CD4-positive, alpha-beta T cell treated with Interleukin-4 for 1 hour (primary cell): ENCODE measurements at places on chromosomes 5 and 9.

DNA sequence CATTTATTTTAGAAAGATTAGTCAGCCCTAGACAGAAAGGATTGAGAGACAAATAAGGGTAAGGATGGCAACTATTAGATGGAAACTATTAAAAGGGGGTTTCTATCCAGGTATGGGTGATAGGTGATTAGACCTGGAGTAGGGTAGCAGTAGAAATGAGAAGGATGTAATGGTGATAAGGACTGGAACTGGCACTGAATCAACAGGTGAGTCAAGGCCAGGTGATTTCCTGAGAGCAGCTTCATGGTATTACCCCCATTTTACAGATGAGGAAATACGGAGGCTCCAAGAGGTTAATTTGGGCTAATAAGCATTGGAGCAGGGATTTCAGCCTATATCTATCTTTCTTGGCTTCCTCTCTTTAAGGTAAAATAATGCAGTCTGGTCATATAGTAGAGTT is 55.7 kb downstream of the CAST start:
- no peak for DNase-seq

- DNase-seq: no peak
Measured at GRCh38 chr5:137431051-137431450, 68.1 kb downstream of the SPOCK1 start.

GRCh38 chr9:127531676-127532075 is 80.4 kb downstream of the LRSAM1 start:
- DNase-seq: no peak

- no peak for DNase-seq
Measured at GRCh38 chr5:117236941-117237340, 662.3 kb upstream of the SEMA6A start.

GRCh38 chr5:133825631-133826289 is 142.7 kb downstream of the C5orf15 start:
- peak; percentile 62 for DNase-seq

- DNase-seq: no peak
Measured at GRCh38 chr9:84935528-84936117, 266.1 kb downstream of the NTRK2 start.

DNA sequence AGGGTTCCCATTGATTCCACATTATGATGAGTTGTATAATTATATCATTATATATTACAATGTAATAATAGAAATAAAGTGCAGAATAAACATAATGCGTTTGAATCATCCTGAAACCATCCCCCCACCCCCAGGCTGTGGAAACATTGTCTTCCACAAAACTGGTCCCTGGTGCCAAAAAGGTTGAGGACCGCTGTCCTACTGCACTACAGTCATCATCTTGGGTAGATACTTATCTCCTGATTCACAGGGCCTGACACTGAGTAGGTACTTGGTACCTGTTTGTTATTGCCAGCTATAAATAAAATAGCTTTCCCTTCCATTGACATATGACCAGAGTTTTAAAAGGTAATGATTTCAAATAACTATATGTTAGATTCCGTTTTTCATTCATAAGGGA is 25.6 kb downstream of the ANP32B start:
- DNase-seq: no peak

DNA sequence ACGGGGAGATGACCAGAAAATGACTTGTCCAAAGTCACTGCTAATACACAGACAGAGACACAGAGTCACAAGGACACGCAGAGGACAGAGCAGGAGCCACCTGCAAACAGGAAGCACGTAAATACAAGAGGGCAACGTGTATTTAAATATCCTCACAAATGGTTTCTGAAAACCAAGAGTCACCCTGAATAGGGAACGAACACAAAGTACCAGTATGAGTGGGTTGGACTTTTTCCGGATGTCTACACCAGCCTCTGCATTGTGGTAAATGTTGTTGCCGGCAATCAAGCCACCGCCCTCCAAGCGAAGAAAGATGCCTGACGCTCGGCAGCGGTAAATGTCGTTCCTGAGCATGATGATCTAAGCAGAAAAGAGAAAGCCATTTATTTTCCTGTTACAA is 44.5 kb downstream of the FBXO10 start:
- DNase-seq: peak; percentile 75

DNA sequence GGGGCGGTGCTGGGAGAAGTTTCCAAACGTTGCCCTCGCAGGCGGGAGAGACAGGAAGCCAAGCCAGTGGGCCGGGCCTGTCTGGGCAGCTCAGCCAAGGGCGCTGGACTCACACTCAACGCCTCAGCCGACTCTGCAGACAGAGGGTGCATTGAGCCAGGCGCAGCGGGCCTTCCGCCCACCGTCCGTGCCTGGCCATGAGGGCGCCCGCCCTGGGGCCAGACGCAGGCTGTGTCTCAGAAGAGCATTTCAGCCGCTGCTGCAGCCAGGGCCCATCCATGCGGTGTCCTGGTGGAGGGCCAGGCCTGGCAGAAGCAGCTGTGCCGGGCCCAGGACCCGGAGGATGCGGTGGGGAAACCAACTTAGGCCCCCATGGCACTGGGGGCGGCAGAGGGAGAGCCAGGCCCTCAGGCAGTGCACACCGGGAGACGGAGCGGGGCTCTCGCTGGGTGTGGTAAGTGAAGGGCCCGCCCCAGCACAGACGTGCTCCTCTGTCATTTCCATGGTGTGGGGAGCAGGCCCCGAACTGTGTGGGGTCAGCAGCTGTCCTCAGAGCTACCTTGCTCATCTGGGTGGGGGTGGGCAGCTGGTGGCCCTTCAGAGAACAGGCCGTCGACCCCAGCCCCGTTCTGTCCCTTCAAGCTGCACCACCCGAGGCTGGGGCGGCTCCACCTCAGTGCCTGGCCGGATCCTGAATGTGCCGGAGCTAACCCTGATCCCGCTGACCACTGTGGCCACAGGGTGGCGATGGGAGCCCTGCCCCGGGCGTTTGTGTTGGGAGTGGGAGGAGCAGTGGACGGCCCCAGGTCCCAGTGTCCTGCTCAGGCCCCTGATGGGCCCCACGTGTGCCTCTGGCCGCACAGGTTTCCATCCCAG is 18.0 kb downstream of the DNLZ start:
- no peak for DNase-seq

DNA sequence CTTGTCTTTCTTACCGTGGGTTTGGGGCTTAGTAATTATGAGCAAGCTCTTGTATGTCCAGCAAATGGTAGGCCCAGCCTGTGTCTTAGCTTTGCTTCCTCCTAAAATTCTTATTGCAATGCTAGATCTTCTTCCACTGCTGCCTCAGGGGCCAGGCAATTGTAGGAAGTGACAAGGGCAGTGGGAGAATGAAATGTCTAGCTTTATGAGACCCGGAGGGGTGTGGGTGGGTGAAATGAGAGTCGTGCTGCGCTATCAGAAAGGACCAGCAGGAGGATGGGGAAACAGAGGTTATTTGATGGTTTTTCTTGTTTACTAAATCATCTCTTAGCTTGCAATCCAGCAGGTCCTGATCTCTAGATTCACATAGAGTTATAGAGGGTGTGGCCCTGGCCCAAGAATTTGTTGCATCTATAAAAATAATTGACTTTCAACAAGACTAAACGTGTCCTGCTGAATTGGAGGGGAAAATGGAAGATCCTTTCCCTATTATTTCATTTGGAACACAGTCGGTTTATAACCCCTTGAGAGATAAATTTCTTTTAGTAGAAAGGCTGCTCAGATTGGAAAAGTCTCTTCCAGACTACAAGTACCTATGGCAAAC is 43.7 kb downstream of the ZNF366 start:
- DNase-seq: no peak

DNA sequence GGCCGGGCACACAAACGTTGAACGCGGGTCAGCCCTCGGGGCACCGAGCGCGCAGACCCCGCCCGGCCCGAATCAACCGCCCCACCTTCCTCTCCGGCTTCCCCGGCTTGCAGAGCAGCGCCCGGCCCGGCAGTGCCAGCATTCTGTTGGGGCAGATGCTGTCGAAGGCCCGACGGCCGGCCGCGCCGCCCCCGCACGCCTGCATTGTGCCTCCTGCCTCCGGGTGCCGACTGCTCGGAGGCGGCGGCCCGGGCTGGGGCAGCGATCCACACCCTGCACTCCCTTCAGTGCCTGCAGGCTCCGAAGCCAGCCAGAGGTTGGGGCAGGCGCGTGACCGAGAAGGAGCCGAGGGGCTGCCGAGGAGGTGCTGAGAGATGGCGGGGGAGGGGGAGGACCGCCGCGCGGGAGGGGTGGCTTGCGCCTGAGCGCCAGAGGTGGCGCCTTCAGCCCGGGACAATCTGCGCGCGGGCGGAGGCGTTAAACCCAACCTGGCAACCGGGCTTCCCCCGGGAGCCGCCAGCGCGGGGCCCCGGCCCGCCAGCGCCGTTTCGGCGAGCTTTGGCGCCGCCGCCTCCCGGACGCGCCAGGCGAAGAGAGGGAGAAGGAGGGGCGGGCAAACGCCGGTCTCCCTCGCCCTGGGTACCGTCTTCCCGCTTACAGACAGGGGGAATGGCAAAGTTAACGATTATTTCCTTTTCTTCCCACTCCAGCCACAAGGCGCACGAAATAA is at the start of gene MCIDAS:
Gene MCIDAS (minus strand): TSS at position 382 of the 730 bp plus-strand sequence. CDS start 177 bp downstream, at position 205.
- peak; percentile 45 for DNase-seq

GRCh38 chr5:176897263-176897662 is 1.9 kb downstream of the HK3 start:
- DNase-seq: no peak

- DNase-seq: no peak
Measured at GRCh38 chr5:132428484-132429462, 59.3 kb downstream of the SLC22A5 start.

DNA sequence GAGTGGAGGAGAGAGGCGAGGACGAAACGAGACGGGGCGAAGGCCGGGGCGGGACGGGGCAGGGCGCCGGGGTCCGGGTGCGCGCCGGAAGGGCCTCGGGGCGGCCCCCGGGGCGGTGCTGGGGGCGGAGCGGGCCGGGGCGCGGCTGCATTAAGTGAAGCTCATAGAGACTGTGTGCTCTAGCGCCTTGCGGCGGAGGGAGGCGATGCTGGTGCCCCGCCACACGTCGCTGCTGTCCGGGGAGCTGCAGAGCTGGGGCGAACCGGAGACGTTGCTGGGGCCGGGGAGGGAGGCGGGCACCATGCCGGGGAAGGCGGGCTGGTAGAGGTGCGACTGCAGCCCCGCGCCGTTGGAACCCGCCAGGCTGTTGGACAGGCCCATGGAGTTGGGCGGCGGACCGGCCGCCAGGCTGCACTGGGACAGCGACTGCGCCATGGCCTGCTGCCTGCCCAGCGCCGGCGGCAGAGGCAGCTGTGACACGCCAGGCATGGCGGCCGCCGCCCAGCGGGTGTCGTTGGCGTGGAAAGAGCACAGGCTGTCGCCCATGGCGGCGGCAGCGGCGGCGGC is 8.3 kb downstream of the OTP start:
- peak; percentile 32 for DNase-seq

- DNase-seq: no peak
Measured at GRCh38 chr9:14439555-14439954, 125.6 kb upstream of the NFIB start.

DNA sequence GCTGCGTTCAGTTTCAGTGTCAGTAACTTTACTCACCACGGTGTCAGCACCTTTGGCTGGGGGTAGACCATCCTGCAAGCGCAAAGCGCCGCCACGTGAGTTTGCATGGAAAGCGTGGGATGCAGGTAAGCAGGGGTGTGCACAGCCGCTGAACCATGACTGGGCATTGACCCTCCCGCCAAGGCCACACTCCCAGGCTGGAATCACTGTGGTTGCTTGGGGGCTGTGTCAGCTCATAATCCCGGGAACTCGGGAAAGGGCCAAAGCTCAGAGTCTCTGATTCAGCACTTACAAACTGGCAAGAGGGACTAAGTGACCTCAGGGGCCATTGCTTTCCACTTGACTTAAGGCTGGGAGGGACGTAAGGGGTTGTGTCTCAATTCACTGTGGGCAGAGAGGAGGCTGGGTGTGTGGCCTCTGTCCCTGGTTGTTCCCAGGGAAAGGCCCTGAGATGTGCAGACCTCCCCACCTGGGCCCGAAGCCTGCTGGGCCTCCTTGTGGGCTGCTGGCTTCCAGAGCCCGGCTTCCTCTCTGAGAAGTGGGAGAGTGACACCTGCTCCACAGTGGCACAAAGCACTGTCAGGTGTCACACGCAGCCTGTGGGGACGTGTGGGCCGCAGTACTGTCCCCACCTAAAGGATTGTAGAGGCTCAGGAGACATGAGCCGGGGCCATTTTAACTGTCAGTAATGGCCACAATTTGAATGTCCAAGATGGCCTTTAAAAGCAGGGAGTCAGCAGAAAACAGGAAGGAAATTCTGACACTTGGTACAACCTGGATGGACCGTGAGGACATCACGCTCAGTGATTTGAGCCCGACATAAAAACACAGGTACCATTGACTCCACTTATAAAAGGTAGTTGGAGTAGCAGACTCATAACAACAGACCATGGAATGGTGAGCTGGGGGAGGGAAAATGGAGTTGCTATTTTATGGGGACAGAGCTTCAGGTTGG is 16.7 kb downstream of the ABO start:
- DNase-seq: no peak

DNA sequence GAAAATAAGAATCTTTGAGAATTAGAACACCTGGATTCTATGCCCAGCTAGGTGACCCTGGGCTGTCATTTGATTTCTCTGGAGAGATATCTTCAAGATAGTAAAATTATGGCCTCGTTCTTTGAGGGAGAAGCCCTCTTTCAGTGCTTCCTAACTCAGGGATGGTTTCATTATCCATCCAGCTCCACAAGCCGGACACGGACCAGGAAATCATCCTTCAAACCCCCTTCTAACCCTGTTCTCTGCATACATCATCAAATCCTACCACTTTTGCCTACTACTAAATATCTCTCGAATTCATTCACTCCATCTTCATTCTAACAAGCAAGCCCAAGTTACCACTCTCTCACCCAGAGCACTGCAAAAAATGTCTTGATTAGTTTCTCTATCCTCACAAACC is 57.2 kb downstream of the MAPKAP1 start:
- DNase-seq: no peak

DNA sequence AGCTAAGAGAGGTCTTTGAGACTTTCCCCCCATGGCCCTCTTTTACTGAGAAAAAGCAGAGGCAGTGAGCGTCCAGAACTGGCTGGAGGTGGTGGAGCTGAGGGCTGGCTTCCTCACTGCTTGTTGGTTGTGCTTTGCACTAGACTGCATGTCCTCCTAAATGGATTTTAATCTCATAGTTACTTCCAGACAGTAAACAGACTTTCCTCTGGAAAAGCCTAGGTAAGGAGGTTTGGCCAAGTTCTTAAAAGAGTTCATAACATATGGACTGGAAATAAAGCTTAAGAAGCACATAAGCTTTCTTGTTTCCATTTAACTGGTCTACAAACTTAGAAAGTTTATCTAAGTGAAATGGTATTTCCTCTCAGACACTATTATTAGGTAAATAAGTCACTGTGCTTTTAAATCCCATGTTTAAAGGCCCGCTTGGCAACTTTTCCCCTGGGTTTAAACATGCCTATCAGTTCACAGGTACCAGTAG is 2.0 kb downstream of the ASPN start:
- DNase-seq: no peak

DNA sequence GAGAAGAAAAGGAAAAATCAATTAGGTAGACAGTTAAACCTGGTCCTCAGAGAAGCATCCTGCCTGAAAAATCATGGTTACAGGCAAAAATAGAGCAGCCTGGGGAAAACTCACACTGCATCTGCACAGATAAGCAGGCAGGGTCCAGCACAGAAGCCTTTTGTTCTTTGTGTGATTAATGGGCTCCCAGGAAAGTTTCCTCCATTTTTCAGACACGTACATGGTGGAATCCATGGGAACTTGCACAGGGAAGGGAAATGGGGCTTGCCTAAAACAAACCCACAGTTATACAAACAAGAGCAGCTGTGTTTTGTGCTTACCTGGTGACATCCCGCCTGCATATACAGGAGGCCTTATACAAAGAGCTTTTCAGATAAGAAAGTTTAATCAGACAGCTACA is 243.9 kb upstream of the ATP10B start:
- DNase-seq: no peak

- no peak for DNase-seq
Measured at GRCh38 chr5:157750320-157750719, 6.8 kb downstream of the LSM11 start.
